Posterior cingulate gyrus (tissue), 11 donors: ENCODE measurements at places on chromosomes 1 and 21.

GRCh38 chr1:119079881-119080280, 60.6 kb downstream of the WARS2 start:
- no peak for DNase-seq

- peak; percentile 47 for DNase-seq
Observed at GRCh38 chr1:12124693-12125421, 41.9 kb upstream of the TNFRSF1B start.

GRCh38 chr1:15951341-15952153, 24.4 kb downstream of the ZBTB17 start:
- DNase-seq: no peak

DNA sequence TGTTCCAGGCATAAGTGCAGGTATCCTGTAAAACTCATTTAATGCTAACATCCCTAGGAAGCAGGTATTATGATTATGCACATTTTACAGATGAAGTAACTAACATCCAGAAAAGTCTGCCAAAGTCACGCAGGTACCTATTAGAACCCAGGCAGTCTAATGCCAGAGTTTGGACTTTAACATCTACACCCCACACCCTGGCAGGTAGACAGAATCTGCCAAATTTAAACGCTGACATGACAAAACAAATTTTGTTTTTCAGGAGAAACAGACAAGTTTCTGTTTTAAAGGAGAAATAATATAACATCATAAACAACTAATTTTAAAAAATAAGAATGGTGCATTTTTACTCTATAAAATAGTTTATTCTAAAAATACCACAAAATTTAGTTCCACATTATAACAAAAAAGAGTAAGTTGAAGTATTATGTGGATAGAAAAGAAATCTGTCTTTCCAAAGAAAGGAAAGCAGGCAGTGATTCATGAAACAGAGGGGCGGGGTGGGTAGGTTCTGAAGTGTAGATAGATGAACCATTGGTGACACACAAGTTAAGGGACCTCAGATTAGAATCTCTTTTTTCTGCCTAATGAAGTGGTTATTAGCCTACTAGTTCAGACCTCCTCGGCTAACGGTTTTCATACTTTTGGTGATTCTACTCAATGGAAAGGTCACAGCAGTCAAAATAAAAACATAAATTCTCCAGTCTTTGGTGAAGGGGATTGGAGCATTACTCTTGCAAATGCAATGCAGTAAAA, 1.7 kb downstream of the ASPM start:
- no peak for DNase-seq

GRCh38 chr1:223230161-223230881, 87.3 kb upstream of the TLR5 start:
- DNase-seq: no peak

GRCh38 chr1:184110272-184111204, 59.0 kb downstream of the TSEN15 start:
- no peak for DNase-seq

DNA sequence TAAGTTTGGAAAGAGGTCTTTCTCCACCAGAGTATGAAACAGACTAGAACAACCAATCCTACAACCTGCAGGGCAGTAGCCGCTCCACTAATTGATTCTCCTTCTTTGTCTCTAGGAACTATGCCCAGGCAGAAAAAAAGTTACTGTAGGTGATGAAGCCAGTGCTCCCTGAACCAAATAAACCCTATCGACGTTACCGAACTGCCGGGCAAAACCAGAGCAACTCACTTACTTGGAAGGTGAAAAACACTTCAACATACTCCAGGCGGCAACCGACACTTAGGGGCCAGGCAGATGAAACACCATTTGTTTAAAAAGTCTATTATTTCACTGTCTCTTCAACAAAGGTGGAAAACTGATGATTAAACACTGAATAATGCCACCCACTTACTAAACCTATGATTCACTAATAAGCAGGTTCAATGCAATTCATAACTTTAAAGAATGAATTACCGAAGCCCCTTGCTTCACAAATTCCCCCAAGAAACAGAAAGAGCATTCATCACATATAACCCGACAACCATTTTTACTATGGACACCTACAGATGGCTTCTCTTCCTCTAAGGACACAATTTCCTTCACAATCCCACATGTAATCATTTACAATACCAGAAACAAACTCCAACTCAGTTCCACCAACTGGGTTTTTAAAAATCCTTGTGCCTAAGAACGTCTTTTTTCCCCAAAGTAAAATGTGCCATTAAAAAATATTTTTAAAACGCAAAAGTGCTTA, 1.6 kb downstream of the NRIP1 start:
- DNase-seq: peak; percentile 20

- DNase-seq: no peak
Observed at GRCh38 chr1:188270497-188270896, 1441.7 kb downstream of the PLA2G4A start.

DNA sequence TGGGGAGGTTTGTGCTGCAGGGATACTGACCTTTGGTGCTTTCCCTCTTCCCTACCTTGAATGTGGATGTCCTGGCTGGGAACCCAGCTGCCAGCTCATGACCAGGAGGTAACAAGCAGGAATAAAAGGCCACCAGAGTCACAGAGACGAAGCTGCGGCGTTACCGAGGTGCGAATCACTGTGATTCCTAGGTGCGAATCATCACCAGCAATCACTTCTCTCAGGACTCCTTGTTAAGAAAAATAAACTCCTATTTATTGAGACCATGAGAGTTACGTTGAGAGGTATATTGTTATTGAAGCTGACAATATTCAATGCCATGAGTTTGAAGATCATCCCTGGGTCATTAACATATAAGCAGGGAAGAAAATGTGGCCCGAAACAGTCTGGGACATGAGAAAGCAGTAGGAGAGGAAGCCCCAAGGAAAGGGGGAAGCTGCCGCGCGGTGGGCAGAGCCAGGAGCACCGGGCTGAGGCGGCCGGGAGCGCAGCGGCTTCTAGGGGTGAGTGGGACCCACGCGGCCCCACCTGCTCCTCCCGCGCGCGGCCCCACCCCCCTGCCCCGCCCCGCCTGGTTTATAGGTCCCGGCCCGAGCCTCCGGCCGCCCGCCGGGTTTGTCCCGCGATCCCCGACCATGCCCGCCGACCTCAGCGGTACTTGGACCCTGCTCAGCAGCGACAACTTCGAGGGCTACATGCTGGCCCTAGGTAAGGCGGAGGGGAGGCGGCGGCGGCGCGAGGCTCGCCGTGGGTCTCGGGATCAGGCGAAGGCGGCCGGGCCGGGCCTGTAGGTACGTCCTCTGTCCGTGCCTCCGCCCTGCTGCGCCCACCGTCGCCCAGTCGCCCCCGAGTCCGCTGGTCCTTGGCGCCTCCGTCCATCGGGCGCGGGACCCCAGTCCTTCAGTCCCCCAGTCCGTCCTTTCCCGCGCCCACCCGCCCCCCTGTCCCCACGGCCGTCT, at the start of gene RBP7:
Gene RBP7, plus strand, starts transcription at position 605 of the 959 bp plus-strand sequence. Its CDS starts 31 bp downstream, at position 636.
- peak; percentile 33 for DNase-seq

- DNase-seq: no peak
Observed at GRCh38 chr1:46635205-46635604, 18.6 kb upstream of the MOB3C start.

DNA sequence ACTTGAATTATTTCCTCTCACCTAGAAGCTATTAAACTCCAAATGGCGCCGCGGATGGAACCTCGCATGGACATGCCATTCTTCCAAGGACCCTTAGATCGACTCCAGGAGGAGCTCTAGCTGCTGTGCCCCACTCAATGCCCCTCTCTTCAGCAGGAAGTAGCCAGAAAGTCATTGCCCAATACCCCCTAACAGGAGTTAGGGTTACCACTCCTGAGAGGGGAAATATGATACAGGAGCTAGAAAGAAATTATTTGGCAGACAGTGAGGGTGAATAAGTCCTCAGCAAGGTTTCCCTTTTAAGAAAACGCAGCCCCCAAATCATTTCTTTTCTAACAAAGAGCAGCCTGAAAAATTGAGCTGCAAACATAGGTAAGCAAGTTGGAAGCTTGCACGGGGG, 28.6 kb downstream of the TFB2M start:
- DNase-seq: no peak

- DNase-seq: no peak
Observed at GRCh38 chr1:29224356-29224837, 6.3 kb downstream of the MECR start.

DNA sequence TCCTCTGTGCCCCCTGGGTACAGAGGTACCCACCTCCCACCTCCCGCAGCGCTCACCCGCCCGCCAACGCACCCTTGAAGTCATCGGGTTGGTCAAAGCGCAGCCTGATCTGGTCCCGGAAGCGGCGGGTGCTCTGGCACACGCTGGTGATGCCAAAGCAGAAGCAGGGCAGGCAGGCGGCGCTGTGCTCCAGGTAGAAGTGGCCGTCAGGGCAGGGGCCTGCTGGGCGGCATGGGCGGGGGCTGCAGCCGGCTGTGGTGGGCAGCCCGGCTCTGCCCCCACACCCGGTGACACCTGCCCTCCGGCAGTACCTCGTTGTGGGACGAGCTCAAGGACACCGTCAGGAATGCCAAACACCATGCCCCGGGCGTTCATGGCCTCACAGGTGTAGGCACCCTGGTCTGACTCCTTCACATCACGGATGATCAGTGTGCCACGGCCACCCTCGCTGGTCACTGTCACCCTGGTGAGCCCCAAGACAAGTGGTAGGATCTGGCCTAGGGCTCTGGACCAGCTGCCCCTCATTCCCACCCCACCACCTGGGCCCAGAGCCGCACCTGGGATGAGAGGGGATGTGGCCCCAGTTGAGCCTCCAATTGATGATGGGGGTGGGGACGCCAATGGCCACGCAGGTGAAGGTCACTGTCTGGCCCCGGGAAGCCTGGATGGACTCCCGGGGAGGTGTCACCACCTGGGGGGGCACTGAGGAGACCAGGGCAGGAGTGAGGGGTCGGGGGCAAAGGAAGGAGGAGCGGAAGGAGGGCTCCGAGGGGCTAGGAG, 52.5 kb downstream of the HSPG2 start:
- no peak for DNase-seq

- DNase-seq: no peak
Observed at GRCh38 chr1:194225821-194226220, 1039.4 kb upstream of the B3GALT2 start.

- no peak for DNase-seq
Observed at GRCh38 chr21:31176080-31176551, 137.8 kb upstream of the KRTAP19-8 start.

GRCh38 chr1:210771131-210771530, 362.8 kb downstream of the KCNH1 start:
- no peak for DNase-seq

DNA sequence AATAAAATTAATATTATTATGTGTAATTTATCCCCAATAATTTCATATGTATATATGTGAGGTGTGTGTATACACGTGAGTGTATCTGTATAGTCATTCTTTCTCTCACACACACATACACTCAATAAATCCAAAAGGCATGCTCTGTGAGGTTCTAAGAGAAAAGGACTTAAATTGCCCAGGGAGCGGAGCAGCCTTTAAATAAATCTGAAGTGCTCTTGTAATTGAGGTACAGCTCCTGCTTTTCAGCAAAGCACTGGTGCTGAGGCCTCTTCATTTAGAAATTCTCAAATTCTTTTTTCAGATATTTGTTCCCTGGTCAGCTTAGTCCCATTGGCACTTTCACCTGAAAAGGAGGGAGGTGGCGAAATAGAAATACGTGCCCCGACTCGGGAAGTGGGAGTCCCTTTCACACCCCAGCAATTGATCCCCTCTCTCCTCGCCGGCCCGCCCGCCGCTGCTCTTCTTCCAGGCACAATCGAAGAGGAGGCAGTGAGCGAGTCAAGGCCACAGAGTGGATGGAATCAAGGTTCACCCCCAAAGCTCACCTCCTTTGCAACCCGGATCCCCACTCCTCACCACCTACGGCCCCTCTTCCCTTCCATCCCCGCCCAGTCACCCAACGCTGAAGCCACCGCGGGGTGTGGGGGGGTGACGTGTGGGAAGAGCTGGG, 944 bp downstream of the PLPPR5 start:
- DNase-seq: peak; percentile 77

DNA sequence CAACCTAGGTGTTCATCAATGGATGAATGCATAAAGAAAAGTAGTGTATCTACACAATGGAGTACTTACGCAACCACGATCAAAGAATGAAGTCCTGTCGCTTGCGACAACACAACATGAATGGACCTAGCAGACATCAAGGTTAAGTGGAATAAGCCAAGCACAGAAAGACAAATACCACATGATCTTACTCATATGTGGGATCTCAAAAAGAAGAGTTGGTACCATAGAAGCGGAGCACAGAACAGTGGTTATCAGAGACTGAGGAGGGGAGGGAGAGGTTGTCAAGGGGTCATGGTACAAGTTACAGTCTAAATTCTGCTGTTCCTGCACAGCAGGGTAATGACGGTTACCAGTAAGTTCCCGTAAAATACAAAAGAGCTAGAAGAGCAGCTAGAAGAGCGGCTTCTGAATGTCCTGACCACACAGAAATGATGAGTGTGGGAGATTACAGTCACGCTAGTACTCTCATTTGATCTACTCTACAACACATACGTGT, 36.7 kb downstream of the NPHP4 start:
- DNase-seq: no peak

DNA sequence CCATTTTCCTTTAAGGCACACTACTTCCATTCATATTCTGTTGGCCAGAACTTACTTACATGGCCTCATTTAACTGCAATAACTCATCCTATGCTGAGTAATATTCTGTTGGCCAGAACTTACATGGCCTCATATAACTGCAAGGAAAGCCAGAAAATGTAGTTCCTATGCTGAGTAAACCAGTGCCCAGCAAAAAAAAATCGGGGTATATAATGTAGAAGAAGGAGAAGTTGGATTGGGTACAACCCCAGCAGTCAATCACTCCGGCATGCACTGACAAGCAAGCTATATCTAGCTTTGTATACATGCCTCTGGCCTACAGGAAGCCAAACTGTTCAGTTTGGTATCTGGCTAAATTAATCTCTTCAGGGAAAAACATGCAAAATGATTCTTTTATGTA, 39.4 kb upstream of the PPIH start:
- DNase-seq: no peak

DNA sequence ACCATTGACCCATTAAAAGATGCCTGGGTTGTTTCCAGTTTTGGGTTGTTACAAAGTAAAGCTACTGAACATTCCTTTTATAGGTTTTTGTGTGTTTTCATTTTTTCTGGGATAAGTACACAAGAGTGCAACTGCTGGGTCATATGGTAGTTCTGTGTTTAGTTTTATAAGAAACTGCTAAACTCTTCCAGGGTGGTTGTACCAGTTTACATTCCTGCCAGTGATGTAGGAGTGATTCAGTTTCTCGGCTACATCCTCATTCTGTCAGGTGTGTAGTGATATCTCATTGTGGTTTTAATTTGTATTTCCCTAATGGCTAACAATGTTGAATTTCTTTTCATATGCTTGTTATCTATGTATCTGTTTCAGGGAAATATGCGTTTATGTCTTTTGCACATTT, 58.5 kb upstream of the DNAJC6 start:
- DNase-seq: no peak

- DNase-seq: no peak
Observed at GRCh38 chr1:20139776-20140612, 871 bp downstream of the PLA2G2F start.

- DNase-seq: no peak
Observed at GRCh38 chr1:201576914-201577313, 38.0 kb downstream of the NAV1 start.

- no peak for DNase-seq
Observed at GRCh38 chr1:92291372-92291999, 7.3 kb downstream of the GLMN start.
